ENCODE measurements at places on chromosomes 2 and 18.

- no peak for DNase-seq
Observed at GRCh38 chr18:59839246-59839645, 60.5 kb upstream of the PMAIP1 start.

GRCh38 chr2:203097735-203098134 lies 83.1 kb downstream of the NBEAL1 start:
- no peak for DNase-seq

- peak; percentile 40 for DNase-seq
Observed at GRCh38 chr2:38615237-38615636, 12.5 kb upstream of the HNRNPLL start.

DNA sequence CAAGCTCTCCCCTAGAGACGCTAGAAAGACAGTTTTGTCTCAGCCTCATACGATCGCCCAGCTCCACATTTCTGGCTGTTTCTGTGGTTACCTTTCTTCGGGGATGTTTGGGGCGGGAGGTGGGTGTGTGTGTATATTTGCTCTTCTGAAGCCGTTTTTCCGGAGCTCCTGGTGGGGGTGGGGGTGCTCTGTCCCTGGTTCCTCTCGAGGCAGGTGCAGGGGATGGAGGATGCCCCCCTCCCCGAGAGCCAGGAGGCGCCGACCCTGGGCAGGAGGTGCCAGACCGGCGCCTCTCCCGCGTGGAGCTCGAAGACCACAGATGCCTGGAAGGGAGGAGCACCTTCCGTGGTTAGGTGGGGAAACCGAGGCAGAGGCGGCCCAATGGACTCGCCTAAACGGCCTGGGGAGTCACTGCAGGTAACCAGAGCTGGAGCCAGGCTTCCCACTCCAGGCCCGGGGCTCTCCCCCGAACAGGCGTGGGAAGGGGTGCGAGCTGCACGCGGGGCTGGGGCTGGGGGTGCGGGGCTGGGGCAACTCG lies 694 bp upstream of the HPCAL1 start:
- no peak for DNase-seq

DNA sequence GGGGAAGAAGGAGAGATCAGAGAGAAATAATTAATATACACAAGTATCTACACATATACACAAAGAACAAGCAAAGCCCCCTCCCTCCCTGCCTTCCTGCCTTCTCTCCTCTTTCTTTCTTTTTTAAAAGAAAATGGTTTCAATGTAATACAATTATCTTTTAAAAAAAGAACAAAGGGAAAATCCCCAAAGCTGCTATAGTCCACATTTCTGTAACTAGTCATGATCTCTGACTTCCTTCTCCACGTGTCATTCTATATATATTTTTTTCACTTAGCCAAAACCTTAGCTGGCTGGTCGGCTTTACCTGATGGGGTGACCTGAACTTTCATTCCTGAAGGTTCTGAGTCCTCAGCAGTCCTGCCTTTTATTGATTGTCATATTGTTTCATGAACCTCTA lies 44.3 kb downstream of the MAP3K20 start:
- DNase-seq, result no peak

- no peak for DNase-seq
Observed at GRCh38 chr2:168601741-168602140, 145.7 kb downstream of the CERS6 start.

- peak; percentile 40 for DNase-seq
Observed at GRCh38 chr2:112121682-112122254, 16.4 kb upstream of the FBLN7 start.

DNA sequence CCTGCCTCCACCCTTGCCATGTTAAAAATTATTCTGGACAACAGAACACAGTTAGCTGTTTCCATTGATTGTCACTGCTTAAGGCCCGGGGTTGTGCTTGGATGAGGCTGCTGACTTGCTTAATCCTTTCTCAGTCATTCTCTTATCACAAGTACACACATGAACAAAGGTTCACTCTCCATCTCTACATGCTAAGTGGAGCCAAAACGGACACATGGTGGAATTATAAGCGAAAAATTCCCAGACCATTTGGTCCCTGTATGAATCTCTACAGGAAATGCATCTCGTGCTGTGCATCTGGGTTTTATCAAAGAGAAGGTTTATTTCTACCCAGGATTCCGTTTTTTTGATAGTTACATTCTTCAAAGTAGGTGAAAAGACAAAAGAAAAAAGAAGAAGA lies 177.5 kb upstream of the ETAA1 start:
- DNase-seq, result no peak

DNA sequence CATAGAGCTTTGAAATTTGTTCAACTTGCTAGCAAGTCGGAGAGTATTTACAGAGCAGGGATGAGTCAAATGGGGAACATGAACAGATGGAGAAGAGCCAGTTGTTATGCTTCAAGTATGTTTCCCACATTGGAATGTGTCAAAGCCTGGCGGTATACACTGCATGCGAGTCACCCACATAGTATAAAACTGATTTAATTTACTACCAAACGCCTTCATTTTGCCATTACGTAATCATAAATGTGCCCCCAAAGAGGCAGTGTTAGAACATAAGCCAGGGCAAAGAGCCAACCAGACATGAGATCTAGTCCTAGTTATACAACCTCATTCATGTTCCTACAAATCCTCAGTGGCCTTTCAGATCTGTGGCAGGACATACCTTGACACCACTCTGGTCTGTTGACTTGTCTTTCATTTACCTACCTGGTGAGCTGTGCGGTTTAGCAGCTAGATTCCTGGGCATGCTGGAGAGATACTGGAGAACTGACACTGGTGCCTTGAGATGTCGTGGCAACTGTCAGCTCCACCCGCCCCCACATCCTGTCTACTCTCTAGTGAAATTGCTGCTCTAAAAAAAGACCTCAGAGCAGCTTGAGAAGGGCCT lies 21.7 kb upstream of the NRP2 start:
- peak; percentile 90 for DNase-seq

- no peak for DNase-seq
Observed at GRCh38 chr18:54647176-54647575, 56.1 kb downstream of the DYNAP start.

DNA sequence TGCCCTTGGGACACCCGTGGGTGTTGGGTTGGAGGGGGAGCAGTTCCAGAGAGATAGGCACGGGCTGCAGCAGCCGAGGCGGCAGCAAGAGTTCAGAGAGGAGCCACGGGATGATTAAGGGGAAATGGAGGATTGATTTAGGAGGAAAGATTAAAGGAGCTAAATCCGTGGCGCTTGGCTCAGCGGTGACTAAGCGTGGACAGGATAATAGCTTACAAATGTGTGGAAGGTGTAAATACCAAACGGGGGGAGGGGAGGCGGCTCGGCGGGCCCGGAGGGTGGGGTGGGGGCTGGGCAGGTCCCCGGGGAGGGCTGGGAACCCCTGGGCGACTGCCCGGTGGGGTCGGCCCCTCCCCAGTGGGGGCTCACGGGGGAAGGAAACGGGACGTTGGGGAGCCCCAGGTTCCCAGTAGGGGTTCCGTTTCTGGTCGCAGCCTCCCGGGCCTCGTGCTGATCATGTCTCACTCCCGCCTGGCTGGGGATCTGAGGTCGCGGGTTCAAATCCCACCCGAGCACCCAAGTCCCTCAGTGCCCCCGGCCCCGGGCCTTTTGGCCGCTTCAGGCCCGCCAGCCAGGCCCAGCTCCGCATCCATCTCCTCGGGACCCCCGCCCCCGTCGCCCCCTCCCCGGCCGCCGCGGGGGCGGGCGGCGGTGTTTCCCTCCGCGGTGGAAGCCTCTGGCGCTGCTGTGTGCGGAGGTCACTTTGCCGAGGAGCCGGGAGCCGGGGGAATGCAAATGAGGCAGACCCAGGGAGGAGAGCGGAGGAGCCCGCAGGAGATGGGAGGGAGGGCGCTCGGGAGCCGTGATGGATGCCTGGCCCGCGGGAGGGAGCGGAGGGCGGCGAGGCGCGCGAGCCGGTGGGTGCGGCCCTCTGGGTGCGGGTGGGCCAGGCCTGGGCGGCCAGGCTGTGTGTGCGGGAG lies 8.1 kb downstream of the ASIC4 start:
- DNase-seq, result peak; percentile 16

DNA sequence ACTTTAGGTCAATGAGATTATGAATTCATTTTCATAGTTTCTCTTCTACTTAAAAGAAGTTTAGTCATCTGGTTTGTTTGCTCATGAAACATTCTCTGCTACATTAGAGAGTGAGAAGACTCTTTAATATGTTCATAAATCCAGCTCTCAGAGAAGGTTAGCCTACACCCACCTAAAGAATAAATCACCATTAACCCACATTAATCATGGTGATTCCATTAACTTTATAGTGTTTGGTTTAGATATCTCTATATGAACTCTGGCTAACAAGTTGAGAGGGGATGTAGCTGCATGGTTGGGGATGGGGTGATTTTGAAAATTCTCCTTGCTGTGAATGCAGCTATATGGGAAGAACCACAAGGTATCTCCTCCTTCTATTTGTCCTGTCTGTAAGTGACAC lies 10.7 kb downstream of the TFPI start:
- DNase-seq, result no peak

GRCh38 chr2:133777574-133777960 lies 209.3 kb upstream of the NCKAP5 start:
- no peak for DNase-seq

DNA sequence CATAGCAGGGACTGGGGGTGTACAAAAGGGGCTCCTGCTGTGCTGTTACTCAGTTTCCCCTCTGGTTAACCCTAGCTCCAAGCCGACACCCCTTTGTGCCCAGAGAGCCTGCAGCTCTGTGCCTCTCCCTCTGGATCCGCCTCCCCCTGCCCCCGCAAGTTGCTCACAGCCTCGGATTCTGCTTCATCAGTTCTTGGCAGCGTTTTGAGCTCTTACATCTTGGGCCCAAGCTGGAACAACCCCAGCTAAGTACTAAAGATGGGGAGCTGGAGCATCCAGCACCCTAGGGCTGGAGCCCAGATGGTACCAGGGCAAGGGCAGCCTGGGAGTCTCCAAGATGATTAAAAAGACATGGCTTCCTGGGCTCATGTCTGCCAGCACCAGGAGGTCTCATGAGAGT lies 40.7 kb downstream of the POMC start:
- no peak for DNase-seq

DNA sequence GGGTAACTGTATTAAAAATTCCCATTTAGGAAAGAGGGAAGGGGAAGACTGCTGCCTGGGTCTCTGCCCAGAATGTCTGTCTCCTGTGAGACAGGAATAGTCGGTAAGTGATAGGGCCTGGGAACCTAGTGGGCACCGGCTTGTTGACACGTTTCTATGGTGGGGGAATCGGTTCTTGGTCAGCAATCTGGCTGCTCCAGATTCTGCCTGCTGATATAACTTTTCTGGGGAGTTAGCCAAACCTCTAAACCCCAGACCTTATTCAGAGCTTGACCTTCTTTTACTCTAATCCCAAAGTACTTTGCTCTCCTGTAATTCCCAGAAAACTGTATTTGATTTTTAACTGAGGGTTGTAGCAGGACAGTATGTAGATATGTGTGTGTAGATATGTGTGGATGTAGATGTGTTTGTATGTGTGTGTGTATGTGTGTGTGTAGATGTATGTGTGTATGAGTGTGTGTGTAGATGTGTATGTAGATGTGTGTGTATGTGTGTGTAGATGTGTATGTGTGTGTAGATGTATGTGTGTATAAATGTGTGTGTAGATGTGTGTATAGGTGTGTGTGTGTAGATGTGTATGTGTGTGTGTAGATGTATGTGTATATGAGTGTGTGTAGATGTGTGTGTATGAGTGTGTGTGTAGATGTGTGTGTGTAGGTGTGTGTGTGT lies 61.8 kb upstream of the TXNDC2 start:
- no peak for DNase-seq

GRCh38 chr2:227717687-227718567 lies at the start of gene SLC19A3:
Gene SLC19A3, minus strand, starts transcription at chr2:227718028. Its CDS starts 15,710 bp downstream, at chr2:227702318.
- DNase-seq, result peak; percentile 97

DNA sequence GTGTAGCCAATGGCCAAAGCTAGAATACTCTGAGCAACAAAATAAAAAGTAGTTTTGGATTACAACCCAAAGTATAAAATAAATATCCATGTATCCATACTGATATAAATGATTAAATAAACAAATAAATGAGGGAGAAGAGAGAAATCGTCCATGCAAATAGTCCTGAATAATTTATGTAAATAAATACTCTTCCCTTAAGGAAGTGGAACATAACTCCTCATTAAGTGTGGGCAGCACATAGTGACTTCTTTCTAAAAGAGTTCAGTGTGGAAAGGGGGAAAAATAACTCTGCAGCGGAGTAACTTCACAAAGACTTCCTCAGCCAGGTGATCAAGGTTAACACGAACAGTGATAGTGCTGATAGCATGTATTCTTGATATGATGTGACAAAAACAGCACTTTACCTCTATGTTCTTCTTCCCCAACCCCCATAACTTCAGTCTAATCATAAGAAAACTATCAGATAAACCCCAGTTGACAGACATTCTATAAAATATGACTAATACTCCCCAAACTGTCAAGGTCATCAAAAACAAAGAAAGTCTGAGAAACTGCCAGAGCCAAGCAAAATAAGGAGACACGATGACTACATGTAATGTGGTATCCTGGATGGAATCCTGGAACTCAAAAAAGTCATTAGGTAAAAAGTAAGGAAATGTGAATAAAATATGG lies 30.7 kb downstream of the METTL8 start:
- DNase-seq, result no peak

GRCh38 chr2:113376913-113377445 lies 60.5 kb upstream of the ZNG1B start:
- DNase-seq, result no peak
